AG08395 (cell line): ENCODE measurements at places on chromosomes 6 and 20.

DNA sequence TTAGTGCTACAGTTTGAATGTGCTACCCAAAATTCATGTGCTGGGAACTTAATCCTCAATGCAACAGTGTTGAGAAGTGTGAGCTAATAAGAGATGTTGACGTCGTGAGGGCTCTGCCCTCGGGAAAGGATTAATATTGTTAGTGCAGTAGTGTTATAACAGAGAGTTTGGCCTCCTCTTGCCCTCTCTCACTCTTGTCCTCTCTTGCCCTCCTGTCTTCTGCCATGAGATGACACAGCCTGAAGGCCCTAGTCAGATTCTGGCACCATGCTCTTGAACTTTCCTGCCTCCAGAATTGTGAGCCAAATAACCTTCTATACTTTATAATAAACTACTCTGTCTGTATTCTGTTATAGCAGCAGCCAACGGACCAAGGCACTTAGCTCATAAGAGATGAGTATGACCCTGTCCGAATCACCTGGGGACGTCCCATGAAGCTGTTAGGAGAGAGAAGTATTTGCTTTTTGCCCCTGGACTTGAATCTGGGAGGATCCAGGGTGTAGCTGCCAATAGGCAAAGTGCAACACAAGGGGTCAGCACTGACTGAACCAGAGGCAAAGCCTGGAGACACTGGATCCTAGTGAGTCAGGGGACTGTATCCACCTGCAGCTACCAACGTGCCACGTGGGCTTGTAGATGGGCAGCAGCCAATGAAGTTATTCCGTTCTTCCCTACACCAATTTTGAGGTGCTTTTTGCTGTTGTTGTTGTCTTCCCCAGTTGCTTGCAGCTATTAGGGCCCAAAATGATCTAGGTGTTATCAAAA is 233.7 kb downstream of the THBS2 start:
- DNase-seq = no peak

DNA sequence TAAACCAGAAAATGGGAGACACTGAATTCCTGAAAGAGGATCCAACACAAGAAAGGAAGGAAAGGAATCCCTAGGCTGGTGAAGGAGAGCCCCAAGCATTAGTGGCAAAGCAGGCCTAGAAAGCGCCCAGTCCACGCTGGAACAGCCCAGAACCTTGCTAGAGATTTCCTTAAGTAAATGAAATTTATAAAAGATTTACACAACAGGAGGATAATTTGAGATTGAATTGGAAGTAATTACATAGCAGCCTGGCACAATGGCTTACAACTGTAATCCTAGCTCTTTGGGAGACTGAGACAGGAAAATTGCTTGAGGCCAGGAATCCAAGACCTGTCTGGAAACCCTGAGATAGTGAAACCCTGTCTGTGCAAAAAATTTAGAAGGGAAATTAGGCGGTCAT is 26.8 kb upstream of the C20orf144 start:
- DNase-seq = no peak

DNA sequence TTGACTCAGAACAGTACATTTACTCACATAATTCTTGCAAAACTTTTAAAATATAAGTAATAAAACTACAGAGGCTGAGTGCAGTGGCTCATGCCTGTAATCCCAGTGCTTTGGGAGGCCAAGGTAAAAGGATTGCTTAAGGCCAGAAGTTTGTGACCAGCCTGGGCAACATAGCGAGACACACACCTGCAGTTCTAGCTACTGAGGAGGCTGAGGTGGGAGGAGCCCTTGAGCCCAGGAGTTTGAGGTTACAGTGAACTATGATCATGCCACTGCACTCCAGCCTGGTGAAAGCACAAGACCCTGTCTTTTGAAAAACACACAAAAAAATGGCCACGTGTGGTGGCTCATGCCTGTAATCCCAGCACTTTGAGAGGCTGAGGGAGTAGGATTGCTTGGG is 21.8 kb upstream of the MYO6 start:
- DNase-seq = no peak

DNA sequence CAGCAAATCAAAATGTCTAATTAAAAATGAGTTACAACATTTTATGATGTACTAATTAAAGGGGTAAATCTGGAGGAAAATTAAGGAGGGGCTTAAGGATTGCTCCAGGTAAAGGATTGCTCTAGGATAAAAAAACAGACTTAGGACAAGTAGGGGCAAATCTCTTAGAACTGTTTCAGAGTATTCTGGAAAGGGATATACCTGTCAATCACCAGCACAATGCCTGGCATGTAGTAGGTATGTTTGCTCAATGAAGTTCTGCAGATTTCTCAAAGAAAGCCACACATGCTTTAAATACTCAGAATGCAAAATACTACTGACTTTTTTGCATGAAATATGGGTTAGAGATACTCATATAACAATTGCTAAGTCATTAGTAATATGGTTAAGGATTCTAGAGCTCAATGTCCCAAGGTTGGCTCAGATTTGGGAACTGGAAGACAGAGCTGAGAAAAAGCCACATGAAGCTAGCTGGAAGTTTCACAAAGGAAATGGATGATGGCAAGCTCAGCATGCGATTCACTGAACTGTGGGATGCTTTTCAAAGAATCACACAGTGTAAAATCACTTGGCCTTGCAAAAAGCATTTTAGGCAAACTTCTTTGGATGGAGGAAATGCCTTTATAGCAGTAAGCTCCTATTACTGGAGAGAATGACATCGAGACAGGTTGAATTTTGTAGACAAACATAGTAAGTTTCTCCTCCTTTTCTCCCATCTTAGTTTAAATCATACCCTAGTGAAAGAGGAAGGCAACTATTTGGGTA is 72.8 kb downstream of the MAP3K5 start:
- DNase-seq = no peak

GRCh38 chr6:113731541-113731940 is 125.6 kb upstream of the MARCKS start:
- DNase-seq = no peak

GRCh38 chr6:81739230-81740195 is 13.0 kb downstream of the TENT5A start:
- DNase-seq = no peak

- DNase-seq = no peak
These were observed 754.5 kb downstream of the PTPRT start for GRCh38 chr20:42435230-42435629.

DNA sequence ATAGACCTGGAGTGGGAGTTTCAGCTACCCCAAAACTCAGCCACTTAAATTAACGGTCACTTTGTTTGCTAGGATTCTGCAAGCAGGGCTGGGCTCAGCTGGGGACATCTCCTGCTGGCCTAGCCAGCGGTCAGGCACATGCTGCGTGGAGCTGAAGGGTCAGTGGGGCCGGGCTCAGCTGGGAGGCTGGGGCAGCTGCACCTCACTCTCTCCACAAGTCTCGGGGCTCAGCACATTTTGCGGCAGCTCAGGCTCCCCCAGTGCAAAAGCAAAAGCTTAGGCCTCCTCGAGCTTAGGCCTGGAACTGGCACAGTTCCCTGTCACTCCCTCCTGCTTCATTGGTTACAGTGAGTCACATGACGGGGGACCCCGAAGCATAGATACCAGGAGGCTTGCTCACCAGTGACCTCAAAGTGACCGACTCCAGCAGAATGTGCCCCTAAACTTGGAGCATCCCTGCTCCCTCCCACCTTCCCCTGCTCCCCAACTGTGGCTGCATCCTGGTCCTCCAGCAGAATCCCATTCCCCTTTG is 80.6 kb upstream of the CST7 start:
- no peak for DNase-seq

- no peak for DNase-seq
These were observed 2.0 kb upstream of the MICA start for GRCh38 chr6:31401403-31401802.

- no peak for DNase-seq
These were observed 1.5 kb downstream of the SLC23A2 start for GRCh38 chr20:4999788-5000187.

GRCh38 chr20:50450881-50451752 is 59.1 kb upstream of the PTPN1 start:
- peak; percentile 52 for DNase-seq

DNA sequence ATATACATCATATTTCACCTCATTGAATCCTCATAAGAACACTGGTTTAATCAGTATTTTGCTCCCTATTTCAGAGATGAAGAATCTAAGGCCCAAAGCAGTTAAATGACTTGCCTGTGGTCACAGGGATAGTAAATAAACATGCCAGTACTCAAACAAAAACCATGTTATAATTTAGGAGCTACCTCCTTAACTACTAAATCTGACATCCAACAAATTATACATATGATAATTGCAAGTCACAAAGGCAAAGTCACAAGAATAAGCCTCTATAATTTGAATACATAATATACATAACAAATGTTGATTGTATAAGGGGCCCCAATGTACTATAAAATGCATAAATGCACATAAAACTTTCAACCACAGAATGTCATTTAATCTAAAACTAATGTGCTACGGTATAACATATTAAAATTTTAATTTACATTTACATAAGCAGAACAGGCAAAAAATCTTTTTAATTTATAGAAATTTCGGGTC is 157.4 kb upstream of the SLC22A16 start:
- DNase-seq = no peak

- DNase-seq = peak; percentile 56
These were observed 10.0 kb downstream of the CITED2 start for GRCh38 chr6:139364302-139364981.

DNA sequence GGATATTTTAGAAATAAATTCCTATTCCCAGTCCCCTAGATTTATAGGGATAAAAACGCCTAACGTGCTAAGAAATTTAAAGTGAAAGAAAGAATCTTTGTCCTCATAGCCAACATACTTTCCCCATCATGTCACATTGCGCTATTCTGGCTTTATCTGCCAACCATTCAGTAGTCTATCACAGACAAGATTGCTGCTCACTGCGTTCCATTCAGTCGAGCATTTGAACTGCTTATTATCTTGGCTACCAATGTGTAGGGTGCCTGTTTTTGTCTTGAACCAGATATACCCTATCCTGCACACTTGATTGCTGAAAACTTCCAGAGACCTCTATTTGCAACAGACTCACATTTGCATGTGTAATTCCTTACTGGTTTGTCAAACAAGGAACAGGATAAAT is 751.5 kb downstream of the EPHA7 start:
- DNase-seq = no peak

- DNase-seq = no peak
These were observed 1.7 kb downstream of the RPS6KA2 start for GRCh38 chr6:166625356-166625755.

- DNase-seq = no peak
These were observed 4.8 kb downstream of the SAMD10 start for GRCh38 chr20:63974402-63975200.

GRCh38 chr6:73144516-73144915 is 80.8 kb downstream of the KHDC1L start:
- DNase-seq = no peak

- no peak for DNase-seq
These were observed 32.5 kb upstream of the SYNCRIP start for GRCh38 chr6:85675030-85675819.

DNA sequence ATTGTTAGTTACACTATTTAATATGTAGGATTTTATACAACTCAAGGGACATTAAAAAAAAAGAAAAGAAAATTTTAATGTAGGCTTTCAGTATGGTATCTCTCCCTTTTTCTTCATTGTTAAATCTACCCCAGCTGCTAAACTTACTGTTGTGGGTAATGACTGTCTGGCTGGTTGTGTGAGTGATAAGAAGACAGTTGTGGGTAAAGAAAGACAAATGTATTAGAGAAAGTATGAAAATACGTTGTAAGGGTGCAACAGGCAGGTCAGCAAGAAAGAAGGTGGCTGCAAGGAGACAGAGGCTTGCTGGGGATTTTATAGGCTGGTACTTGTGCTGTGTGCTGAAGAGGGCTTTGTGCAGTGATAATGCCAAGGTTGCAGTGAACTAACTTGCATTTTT is 91.4 kb upstream of the FOXO3 start:
- DNase-seq = no peak

GRCh38 chr6:109521080-109521479 is 38.1 kb upstream of the ZBTB24 start:
- no peak for DNase-seq

DNA sequence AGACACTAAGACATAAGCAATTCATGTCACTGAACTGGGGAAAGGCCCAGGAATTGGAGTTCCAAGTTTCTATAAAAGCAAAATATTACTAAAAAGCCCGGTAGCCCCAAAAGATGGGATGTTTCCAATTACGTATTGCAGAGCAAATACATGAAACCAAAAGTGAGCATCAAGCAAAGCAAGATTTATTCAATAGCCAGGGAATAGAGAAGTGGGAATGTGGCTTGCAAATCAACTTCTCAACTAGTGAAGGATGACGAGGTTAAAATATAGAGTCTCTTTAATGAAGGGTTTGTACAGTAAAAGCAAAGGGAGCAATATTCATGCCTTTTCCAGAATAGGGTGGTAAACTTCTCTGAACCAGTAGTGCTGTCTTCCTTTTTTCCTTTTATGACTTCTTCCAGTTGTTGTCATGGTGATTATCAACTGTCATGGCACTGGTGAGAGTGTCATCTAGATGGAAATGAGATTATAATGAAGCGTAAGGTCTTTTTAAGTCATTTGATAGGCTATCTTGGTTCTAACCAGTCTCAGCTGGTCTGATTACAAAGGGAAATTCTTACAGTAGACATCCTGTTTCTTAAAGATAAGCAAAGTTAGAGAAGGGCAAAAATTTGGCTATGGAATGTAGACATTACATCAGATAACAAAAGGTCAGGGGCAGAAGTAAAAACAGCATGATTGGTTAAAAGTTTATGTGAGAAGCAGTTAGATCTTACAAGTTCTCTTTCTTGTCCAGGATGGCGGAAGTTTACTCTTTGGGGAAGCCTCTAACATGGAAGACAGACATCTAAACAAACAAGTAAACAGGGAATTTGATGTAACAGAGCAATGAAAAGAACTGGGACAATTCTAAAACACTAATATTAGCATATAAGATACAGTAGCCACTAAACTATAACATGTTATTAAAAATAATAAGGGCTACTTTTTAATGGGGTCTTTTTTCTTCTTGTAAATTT is 96.9 kb downstream of the TBX18 start:
- DNase-seq = no peak

- peak; percentile 46 for DNase-seq
These were observed 11.7 kb downstream of the TPD52L1 start for GRCh38 chr6:125165256-125165655.

DNA sequence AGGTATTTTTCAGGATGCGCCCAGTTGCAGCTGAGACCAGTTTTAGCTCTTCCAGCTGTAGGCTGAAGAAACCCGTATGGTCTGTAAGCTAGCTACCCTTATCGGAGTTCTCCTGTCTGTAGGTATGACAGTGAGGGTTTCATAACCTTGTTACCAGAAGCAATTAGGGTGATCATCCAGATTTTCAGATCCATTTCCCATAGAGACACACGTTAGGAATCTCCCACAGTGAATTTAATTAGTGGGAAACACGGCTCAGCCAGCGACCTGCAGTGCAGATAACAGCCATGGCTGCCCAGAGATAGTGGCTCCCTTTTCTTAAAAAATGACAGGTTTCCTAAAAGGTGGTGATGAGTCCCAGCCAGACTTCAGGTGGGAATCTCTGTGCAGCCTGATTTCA is 111.1 kb downstream of the BTBD3 start:
- no peak for DNase-seq

GRCh38 chr20:35030136-35030535 is 62.5 kb downstream of the TRPC4AP start:
- no peak for DNase-seq

- peak; percentile 95 for DNase-seq
These were observed 83.4 kb downstream of the JARID2 start for GRCh38 chr6:15329197-15329671.

GRCh38 chr20:40993794-40994540 is 34.7 kb upstream of the TOP1 start:
- DNase-seq = no peak

- no peak for DNase-seq
These were observed 87.7 kb downstream of the ME1 start for GRCh38 chr6:83343121-83343520.
